ENCODE measurements at places on chromosomes 16 and 17.

DNA sequence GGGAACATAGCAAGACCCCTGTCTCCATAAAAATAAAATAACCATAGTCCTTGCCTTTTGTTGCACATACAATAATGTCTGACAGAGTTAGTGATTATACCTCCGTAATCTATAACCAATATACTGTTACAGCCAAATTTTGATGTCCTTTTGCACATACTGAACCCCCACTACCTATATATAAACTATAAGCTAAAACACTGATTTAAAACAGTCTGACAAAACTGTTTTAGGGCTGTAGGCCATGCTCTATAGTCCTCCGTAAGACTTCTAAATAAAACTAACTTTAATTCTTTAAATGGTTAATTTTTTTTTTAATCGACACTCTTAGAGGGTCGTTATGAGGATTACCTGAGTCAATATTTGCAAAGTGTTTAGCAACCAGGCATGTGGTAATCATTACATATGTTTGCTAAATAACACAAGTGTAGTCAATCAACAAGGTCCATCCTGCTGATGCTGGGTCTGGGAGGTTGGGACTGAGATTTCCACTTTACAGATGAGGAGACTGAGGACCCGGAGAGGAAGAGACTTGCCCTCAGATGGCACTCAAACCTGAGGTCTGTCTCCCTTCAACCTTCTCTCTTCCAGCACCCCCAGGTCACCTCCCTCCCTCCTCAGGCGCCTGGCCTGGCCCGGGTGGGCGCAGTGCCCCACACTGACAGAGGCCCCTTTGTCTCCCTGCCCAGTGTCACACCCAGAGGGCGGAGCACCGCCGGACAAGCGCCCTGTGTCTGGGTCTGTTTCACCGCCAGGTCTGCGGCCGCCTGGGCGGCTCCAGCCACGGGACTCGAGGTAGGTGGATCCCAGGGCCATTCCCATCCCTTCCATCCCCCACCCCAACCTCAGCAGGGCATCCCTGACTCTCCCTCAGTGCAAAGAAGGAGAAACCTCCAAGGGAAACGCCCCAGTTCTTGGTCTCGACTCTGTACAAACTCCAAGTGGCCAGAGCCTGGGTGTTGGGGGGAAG is 10.3 kb downstream of the ZNF385C start:
- no peak for DNase-seq

DNA sequence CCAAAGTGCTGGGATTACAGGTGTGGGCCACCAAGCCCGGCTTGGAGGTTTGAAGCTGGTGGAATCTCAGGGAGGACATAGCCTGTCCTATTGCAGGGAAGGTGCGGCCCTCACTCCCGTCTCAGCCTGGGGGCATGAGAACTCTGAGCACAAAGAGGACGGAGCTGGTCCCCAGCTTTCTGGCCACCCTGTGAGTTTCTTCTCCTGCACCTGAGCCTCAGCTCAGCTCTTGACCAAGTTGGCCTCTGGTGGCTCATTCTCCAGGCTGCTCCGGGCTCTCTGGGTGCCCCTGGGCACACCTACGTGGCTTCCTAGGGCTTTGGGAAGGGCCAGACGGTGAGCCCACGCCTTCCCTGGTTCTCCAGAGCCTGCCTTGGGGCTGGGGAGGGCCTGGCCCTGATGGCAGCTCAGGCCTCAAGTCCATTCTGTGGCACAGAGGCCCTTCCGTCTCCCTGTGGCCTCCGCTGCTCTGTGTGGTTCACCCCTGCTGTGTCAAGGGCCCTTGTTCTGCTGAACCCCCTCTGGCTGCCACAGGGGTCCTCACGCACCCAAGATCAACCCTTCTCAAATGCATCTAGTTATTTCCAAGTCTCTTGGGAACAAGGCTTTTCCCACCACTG is 6.9 kb upstream of the FASN start:
- DNase-seq, result no peak

- peak; percentile 76 for DNase-seq
Measured at GRCh38 chr16:85557083-85557970, 55.8 kb upstream of the GSE1 start.

- no peak for DNase-seq
Measured at GRCh38 chr17:48056879-48057278, 8.7 kb downstream of the NFE2L1 start.

- peak; percentile 33 for DNase-seq
Measured at GRCh38 chr16:50303605-50304466, 37.5 kb downstream of the ADCY7 start.

DNA sequence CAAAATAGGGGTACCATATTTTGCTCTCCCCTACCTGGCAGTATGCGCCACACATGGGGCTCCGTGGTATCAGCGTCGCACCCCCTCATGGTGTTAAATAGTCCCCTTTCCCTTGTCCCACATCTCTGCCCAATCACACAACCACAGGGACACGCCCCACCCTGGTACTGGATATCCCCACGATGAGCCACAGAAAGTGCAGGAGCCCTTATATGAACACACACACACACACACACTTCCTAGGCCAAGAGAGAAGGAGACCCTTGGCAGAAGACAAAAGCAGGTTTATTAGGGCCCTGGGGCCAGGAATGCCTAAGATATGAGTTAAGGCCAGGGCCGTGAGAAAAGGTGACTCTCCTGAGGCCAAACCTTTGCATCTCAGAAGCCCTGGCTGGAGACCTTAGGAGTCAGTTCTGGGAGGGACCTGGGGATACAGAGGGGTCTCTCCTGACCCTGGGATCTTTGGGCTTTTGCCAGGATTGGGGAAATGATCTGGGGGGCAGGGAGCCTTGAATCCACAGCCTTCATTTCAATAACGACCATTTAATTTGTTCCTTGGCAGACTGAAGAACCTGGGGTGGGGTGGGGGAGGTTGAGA is 11.6 kb downstream of the COPZ2 start:
- DNase-seq, result no peak

DNA sequence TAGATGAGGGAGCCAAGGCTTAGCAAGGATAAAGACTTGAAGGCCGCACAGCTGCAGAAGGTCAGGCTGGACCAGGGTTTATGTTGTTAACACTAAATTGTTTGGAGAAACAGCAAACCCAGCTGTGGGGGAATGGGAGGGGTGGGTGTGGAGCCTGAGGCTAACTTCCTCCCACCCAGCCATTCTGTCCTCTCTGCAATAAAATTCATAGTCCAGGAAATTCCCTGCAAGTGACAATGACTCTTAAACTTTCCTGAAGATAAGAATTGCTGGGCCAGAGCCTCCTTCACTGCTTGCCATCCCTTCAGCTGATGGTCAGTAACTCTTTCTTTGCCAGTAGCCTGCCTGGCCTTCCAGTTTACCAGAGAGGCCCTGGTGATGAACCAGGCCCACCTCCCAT is 19.4 kb upstream of the ATP5MC1 start:
- no peak for DNase-seq

GRCh38 chr16:57735755-57736418 is at the start of gene KATNB1:
Gene KATNB1 (plus strand): TSS chr16:57735770. CDS start chr16:57737244, 1,474 bp downstream.
- DNase-seq, result no peak

GRCh38 chr17:42814633-42815399 is 9.3 kb downstream of the BECN1 start:
- peak; percentile 0 for DNase-seq

GRCh38 chr16:87850009-87851006 is 19.0 kb downstream of the SLC7A5 start:
- DNase-seq, result peak; percentile 91

- DNase-seq, result no peak
Measured at GRCh38 chr16:869823-870641, 69.5 kb upstream of the GNG13 start.

- peak; percentile 25 for DNase-seq
Measured at GRCh38 chr17:79633993-79634813, 23.4 kb upstream of the RBFOX3 start.

DNA sequence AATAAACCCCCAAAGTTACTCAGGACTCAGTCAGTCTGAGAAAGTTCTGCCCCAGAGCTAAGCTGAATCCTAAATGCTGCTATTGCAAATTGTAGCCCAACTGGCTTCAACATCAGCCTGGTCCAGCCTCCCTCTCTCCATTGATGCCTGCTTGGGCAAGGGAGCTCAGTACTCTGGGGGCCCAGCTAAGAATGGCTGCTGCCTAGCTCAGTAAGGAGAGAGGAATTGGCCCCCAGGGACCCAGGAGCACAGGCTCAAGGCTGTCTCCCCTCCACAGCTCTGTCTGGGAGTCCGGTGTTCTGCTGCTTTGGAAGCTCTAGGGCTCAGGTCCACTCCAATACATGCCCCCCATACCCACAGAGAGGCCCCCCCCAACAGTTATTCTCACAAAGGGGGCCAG is 1.6 kb downstream of the UNC119 start:
- DNase-seq, result no peak

DNA sequence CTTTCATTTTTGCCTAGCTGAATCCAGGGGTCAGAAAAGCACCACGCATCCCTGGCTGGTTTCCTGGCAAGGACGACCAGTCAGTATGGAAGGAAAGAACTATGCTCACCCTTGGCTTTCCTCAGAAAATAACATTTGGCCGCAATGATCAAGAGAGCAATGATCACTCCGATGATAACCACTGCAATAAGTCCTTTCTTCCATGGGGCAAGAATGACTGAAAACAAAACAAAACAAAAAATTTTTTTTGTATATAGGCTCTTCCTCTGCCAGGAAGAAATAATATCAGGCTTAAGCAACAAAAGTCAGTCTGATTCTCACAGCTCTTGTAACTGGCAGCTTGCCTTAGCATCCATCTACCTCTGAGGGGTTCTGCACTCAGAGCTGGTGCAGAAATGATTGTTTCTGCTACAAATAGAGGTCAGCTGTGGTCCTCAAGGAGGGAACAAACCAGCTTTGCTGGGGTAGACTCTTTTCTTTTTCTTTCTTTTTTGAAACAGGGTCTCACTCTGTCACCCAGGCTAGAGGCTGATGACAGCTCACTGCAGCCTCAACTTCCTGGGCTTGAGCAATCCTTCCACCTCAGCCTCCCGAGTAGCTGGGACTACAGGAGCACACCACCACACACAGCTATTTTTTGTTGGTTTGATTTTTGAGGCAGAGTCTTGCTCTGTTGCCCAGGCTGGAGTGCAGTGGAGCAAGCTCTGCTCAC is 35.7 kb downstream of the PECAM1 start:
- no peak for DNase-seq

DNA sequence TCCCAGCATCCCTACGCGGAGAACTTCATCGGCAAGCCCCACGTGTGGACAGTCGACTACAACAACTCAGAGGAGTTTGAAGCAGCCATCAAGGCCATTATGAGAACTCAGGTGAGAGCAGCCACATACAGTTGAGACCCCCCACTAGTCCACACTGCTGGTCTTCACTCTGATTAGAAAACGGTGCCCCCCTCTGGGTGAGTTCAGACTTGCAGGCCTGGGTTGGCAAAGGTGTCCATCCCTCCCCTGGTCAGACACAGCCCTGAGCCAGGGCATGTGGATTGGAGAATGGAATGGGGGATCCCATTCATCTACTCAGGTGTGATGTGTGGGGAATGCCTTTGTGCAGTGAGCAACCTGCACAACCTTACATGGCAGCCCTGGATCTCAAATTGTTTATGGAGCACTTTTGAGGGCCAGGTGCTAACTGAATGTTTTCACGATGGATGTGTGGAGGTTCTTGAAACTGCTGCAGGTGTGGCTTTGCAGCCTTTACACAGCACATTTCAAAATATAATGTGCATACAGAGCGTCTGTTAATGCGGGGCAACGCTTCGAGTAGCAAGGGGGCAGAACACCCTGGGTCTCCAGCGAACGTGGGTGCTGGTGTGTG is 72.6 kb downstream of the MGAT5B start:
- no peak for DNase-seq

DNA sequence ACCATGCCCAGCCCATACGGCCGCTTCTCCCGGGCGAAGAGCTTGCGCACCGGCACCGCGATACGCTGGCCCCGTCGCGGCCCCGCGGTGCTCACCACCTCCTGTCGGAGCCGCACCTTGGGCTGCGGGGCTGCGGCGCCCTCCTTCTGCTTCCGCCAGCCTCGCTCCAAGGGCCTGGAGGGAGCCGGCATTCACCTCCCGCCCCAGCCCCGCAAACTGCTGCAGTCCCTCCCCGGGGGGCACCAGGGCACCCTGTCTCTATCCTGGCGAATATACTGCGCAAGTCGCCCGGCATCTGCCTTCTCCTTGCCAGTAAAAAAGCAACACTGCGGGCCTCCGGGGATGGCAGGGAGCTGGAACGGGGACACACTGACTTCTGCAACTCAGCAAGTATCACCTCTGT is 8.3 kb downstream of the SNRNP25 start:
- no peak for DNase-seq

- DNase-seq, result no peak
Measured at GRCh38 chr16:10561425-10561824, 19.0 kb downstream of the EMP2 start.

GRCh38 chr17:81440511-81441244 is 45.4 kb downstream of the BAHCC1 start:
- DNase-seq, result peak; percentile 63

DNA sequence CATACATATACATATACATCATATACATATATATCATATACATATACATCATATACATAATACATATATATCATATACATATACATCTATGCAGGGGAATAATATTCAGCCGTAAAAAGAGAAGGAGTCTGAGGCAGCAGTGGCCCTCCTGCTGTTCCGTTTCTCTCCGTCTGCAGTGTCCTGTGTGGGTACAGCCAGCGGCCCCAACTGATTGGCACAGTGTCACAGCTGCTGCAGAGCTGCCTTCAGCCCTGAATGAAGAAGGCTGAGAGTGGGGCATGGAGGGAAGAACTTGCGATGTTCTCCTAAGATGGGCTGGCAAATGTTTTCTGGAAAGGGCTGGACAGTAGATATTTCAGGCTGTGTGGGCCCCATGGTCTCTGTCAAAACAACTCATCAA is 146.9 kb downstream of the SNX29 start:
- DNase-seq, result no peak

- peak; percentile 56 for DNase-seq
Measured at GRCh38 chr16:78437352-78437968, 338.0 kb downstream of the WWOX start.

- no peak for DNase-seq
Measured at GRCh38 chr17:77320485-77321256, 179.9 kb downstream of the SEC14L1 start.

DNA sequence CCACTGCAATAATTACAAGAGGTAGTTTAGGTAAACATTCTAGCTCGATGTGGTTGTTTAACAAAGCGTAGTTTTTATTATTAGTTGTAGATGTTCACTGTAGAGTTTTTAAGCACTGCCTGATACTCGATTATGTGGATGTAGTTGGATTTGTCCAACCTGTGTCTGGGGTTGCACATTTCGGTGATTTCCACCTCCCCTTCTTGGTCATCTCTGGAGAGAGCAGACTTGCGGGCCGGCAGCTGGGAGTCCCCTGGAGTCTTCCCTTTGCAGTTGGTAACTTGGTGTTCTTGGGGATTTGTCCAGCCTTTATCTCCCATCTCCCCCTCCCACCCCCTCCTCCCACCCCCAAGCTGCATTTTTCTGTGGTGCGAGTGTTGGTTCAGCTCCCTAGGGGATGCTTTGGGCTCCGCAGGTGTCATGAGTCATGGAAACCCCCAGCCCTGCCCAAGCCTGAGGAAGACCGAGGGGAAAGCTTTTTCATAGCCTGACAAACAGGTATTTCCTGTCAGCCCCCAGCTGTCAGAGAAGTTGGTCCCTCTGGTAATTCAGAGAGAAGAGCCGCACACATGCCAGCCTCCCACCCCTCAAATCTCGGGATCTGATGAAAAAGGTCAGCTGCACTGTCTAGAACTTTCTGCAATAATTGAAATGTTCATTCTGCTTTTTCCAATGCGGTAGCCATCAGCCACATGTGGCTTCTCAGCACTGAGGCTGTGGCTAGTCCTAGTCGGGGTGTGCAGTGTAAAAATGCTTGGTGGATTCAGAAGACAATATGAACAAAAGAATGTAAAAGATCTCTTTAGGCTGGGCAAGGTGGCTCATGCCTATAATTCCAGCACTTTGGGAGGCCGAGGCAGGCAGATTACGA is 50.3 kb downstream of the KSR1 start:
- DNase-seq, result no peak

GRCh38 chr17:42809250-42809649 is 10.6 kb downstream of the CNTD1 start:
- DNase-seq, result peak; percentile 22
